ENCODE measurements at places on chromosomes 12 and 14.

GRCh38 chr14:104555430-104556255, 23.9 kb upstream of the C14orf180 start:
- DNase-seq = no peak

- peak; percentile 57 for DNase-seq
Measured at GRCh38 chr12:128069359-128069997, 197.5 kb upstream of the TMEM132C start.

GRCh38 chr12:130480887-130481286, 143.2 kb downstream of the PIWIL1 start:
- DNase-seq = no peak

- DNase-seq = peak; percentile 67
Measured at GRCh38 chr12:56922031-56922430, 12.2 kb downstream of the SDR9C7 start.

DNA sequence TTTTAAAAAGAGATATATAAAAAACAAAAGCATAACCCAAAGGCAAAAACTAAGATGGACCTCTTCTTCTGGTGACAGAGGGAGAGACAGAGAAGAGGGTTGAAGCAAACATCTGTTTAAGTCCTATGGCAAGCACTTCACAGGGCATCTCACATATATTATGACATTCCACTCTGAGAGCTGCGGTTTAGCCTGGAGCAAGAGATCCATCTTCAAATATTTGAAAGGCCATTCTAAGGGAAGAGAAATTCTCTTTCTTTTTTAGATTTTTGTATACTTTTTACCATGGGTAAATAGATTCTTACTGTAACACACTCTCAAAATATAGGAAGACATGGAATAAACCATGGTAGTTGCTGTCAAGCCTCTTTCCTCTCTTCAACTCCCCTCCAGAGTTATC, 204.1 kb downstream of the GXYLT1 start:
- DNase-seq = no peak

GRCh38 chr12:56520048-56520447, 1.6 kb upstream of the RBMS2 start:
- DNase-seq = no peak

DNA sequence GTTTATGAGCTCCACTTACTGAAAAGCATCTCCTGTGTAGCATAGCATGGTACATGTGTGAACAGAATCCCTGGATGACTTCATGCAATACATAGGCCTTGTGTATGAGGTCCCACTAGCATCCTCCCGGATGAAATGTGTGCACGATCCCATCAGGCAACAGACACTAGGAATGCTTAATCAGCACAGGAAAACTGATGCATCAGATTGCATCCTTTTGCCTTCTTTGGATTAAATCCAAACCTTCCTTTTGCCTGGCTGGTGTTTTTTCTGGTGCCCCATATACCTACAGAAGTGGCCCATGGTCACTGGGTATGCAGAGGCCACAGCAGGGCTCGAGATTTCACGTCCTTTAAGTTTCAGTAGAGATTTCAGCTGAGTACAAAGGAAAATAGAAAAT, 120.9 kb upstream of the COCH start:
- DNase-seq = no peak

- peak; percentile 84 for DNase-seq
Measured at GRCh38 chr12:11839091-11839641, 189.7 kb downstream of the ETV6 start.

- DNase-seq = no peak
Measured at GRCh38 chr12:42288544-42288943, 37.4 kb downstream of the ZCRB1 start.

GRCh38 chr14:52307376-52307775, 6.7 kb upstream of the PTGER2 start:
- DNase-seq = no peak

- DNase-seq = no peak
Measured at GRCh38 chr12:126506426-126507182, 1441.4 kb downstream of the AACS start.

DNA sequence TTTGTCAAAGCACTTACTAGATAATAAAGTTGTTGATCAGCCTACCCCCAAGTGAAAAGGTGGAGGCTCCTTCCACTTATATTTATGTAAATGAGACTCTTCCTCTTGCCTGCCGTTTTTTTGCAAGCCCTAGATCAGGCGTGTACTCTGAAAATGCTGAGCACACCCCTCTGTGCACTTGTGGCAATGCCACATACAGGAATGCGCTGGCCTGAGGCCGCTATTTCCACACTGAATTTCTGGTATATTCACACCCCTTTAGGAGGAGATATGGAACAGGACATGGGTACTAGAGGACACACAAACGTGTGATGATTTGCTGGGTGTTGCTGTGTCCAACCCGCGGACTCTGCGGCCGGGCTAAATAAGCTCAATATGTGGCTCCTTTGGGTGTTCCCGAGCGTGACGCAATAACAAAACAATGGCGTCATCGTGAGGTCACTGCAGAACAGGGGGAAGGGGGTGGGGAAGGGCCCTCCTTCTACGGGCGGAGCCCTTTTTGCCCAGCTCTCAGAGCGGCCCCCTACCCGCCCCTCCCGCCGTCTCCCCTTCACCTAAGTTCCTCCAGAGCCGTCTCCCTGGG, 554 bp upstream of the TSPAN31 start:
- DNase-seq = no peak

DNA sequence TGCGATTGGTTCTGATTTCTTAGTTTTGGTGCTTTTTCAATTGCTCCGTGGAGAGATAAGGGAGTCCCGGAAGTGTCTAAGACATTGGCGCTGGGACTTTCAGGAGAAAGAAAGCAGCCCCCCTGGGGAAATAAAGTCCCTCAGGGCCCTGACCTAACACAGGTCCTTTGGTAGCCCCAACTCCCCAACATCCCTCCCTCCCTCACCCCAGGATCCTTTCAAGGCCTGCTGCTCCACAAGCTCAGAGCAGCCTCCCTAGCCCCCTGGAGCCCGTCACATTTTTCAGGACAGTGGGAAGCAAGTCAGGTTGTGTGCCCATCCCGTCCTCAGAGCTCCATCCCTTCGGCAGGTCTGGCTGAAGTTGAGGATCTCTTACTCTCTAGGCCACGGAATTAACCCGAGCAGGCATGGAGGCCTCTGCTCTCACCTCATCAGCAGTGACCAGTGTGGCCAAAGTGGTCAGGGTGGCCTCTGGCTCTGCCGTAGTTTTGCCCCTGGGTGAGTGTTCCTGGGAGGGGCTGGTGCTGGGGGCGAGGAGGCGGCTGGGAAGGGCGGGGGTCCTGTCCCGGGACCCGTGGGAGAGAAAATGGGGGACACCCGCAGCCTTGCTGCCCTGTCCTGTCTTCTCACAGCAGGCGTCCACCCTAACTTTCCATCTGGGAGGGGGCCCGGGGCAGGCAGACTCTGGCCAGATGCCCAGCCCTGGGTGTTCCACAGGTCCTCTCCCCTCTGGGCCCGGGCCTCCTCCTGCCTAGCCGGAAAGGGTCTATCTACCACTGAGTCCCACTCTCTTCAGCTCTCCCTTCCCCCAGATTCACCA, 950 bp downstream of the IFI27 start:
- no peak for DNase-seq

DNA sequence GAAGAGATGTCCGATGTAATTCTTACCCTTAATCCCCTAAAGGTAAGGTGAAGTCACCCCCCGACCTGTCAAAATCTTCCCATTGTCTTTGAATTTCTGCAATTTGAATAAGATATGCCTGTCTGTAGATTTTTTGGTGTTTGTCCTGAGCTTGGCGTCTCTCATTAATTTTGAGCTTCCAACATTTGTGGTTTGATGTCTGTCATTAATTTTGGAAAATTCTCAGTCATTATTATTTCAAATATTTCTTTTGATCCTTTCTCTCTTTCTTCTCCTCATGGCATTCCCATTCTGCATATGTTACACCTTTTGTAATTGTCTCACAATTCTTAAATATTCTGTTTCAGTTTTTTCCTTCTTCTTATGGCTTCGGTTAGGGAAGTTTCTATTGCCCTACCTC, 60.1 kb downstream of the EPS8 start:
- DNase-seq = no peak

- no peak for DNase-seq
Measured at GRCh38 chr14:99407416-99407815, 73.2 kb downstream of the SETD3 start.

DNA sequence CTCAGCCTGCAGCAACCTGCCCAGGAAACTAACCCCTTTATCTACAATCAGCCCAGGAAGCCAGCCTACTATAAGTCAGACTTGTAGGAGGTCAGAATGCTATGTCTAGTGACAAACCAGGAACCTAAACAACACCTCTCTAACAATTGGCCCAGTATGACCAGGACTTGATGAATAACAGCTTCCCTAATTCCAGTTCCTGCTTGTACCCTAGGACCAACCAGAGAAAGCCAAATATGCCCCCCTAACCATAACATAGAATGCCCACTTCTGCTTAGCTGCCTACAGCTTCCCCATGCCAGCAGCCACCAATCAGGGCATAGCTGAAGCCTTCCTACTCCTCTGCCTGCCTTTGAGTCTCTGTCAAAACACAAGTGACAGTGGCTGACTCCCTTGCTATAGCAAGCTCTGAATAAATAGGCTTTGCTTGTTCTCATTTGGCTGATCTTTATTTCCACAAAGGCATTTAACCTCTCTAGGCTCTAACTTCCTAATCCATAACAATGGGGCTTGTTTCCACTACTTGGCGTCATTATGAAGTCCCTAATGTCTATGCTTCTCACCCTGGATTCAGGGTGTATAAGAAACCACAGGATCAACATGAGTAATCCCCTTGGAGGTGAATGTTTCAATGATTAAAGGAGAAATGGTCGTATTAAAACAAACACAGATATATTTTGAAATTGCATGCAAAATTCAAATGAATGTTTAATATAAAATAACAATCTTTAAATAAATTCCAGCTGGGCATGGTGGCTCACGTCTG, 220.2 kb downstream of the ANO6 start:
- peak; percentile 77 for DNase-seq
